Left ventricle myocardium superior (tissue), 1 donor: ENCODE measurements at places on chromosomes 11 and 22.
A peak's percentile ranks its signal among the peaks of the same experiment; 100 is the strongest.

- DNase-seq: no peak
These were observed 193.0 kb downstream of the MSANTD4 start for GRCh38 chr11:105829084-105829483.

DNA sequence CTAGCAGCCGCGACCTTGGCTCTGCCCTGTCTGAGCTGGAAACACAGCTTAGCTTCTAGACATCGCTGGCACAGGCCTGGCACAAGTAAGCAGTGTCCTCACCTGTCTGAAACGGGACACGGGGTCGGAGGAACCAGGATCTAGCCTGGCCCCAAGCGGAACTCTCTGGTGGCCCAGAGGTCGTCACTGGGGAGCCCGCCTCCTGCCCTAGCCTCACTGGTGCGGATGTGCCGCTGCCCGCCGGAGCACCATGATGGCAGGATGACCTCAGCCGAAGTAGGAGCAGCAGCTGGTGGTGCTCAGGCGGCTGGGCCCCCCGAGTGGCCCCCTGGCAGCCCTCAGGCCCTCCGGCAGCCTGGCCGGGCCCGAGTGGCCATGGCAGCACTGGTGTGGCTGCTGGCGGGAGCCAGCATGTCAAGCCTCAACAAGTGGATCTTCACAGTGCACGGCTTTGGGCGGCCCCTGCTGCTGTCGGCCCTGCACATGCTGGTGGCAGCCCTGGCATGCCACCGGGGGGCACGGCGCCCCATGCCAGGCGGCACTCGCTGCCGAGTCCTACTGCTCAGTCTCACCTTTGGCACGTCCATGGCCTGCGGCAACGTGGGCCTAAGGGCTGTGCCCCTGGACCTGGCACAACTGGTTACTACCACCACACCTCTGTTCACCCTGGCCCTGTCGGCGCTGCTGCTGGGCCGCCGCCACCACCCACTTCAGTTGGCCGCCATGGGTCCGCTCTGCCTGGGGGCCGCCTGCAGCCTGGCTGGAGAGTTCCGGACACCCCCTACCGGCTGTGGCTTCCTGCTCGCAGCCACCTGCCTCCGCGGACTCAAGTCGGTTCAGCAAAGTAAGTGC is 871 bp downstream of the SLC35E4 start:
- peak; percentile 49 for DNase-seq

GRCh38 chr22:38298312-38299005 is 18.8 kb downstream of the CSNK1E start:
- DNase-seq: no peak

- no peak for DNase-seq
These were observed 9.1 kb downstream of the TRPT1 start for GRCh38 chr11:64216879-64217278.

- no peak for DNase-seq
These were observed 7.5 kb upstream of the LARGE1 start for GRCh38 chr22:33927752-33928151.

- peak; percentile 90 for DNase-seq
These were observed 28.8 kb upstream of the MOB2 start for GRCh38 chr11:1515082-1516060.
